Activated CD4-positive, alpha-beta memory T cell treated with anti-CD3 and anti-CD28 coated beads for 36 hours (primary cell): ENCODE measurements at places on chromosomes 3 and 15.

DNA sequence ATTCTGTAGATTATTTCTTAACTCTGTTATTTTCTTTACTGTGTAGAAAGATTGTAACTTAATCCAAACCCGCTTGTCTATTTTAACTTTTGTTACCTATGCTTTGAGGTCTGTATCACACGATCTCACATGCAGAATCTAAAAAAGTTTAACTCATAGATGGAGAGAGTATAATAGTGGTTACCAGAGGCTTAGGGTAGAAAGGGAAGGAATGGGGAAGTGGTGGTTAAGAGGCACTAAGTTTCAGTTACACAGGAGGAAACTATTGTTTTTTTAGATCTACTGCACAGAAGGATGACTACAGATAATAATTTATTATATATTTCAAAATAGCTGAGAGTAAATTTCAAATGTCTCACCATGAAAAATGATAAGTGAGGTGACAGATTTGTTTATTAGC, 515.2 kb downstream of the RSL24D1 start:
- no peak for DNase-seq

DNA sequence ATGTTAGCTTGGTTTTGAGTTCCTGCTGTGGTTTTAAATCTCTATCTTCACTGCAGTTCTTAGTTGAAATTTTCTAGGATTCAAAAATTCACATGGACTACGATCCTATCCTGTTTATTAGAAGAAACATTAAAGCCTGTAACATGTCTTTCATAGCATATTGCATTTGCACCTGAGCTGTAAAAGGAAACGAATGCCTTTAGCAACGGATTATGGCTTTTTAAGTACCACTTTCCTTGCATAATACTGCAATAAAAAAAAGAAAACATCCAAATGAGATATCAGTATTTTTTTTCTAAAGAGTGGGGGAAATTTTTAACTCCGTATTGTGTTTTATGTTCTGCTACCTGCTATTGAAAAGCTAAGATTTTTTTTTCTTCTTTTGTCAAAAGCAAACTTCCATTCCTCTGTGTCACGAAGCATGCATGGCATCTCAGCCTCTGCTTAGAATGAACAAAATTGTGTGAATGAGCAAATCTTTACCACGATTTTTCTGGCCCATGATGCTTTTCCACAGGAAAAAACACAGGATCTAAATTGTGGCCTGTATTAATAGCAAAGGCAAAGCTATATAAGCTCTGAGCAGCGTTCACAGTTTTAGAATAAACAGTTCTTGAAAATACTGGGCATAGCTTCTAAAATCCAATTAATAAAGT, 110.0 kb upstream of the CDIN1 start:
- no peak for DNase-seq

- DNase-seq, result no peak
Measured at GRCh38 chr15:85515212-85515611, 134.8 kb downstream of the AKAP13 start.

DNA sequence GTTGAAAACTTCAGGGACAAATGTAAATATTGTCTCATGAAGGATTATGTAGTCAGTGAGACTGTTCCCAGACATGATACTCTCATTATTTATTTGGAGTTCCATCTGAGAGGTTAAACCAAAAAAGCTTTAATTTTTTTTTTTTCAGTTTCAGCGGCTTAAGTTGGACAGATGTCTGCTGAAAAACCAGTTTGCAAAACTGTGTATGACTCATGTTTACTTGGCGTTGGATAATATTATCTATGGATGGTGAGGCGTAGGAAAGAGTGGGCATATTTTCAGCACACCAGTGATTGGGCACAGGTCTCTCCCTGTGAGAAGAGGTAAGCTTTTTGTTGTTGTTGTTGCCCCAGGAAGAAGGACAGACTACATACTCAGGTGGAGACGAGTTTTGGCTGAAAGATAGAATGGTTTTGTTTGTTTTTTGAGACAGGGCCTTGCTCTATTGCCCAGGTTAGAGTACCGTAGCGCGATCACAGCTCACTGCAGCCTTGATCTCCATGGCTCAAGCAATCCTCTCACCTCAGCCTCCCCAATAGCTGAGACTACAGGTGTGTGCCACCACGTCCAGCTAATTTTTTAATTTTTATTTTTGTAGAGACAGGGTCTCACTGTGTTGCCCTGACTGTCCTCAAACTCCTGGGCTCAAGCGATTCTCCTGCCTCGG, 16.4 kb upstream of the ANXA2 start:
- no peak for DNase-seq

DNA sequence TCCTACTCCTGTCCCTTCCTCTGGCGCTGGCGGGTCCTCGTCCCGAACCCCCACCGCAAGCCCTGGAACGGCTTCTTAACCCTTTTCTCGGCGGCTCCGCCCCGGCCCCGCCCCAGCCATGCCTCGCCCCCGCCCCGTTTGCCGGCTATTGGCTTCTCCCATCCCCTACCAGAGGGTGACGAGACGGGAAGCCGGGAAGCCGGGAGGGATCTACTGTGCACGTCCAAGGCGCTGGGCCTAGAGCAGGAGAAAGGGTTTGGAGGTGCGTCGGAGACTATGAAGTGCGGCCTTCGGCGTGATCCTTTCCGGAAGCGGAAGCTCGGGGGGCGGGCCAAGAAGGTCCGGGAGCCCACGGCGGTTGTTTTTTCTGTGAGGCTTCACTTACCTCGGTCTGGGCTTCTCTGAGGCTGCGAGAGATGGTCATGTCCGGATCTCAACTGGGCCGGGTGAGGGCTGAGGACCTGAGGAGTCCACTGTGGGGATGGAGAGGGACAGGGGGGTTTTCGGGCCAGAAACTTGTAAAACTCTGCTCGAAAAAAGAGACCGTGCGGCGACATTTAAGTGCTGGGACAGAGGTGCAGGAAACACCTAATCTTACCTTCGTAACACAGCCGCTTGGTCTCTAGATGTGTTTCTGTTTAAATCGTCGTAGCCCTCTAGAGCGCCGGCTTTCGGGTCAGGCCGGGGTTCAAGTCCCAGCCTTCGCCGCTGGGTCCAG, 21.4 kb downstream of the ROPN1B start:
- DNase-seq, result peak; percentile 74

DNA sequence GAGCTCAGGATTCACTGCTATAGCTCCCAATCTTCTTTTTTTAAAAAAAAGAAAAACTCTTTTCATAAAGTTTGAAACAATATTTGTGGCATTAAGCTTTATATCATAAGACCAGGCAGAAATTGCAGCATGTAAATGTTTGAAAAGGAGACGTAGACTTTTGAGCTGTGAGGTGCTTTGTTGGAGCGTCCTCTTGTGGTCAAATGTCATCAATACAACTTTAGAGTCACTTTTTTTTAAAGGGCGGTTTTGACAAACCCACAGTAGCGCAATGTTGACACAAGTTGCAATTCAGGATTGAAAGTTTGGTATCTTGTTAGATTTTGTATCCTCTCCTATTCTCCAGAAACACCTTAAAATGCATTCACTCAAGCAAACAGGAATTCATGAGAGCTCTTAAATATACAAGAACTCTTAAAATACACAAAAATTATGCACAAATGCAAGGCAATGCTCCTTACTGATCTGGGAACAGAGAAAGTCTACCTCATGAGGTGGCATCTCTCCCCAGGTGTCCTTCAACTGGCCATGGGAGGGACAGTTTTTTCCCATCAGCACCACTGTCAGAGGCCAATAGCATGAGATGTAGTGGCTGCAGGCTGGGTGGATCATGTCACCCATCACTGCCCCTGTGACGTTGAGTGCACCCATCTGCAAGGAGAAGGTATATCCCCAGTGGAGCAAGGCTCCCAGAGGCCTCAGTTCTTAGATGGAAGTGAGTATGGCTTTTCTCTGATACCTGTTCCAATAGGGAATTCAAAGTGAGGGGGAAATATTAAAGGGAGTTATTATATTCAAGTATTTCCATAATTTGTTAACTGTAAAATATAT, 70.7 kb downstream of the ANXA2 start:
- DNase-seq, result peak; percentile 23

DNA sequence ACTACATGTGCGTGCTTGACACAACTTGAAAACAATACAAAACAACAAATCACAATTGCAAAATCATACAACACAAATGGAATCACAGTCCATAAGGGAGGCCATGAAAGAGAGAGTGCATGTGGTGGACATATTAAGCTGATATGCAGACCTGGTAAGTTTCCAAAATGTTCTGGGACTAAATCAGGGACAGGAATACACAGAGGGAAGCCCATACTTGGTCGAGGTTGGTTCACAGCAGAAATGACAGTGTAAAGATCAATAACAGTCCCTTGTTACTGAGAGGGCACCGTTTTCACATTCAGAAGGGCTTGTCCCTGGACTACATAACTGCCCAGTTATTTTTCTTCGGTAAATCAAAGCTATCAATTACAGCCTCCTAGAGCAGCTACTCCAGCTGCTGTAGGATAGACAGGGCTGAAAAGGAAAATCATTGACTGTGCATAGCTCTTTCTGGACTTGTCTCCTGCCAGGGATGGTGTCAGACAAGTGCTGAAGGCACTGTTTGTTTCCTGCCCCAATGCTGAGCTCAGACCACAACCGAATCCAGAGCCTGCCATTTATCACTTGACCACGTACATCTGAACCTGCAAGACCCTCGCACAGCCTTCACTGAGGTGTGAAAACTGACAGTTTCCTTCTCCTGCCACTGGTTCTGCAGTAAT, 79.5 kb upstream of the KCNMB2 start:
- DNase-seq, result no peak

DNA sequence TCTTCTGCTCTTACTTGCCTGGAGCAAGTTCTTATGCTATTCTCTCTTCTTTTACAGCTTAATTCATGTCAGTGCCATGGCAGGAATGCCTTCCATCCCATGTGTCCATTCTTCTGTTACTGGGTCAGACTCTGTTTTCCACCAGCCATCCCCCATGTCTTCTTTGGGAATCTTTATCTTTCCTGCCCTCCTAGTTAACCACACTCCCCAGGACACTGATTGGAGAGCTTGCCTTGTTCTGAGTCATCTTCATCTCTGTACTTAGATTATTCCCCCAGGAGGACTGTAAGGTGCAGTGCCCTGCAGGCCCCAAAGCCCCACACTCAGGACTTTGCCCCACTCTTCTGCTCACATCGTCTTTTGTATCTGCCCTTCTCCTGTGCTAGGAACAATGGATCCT, 3.6 kb downstream of the ABHD17C start:
- DNase-seq, result no peak

GRCh38 chr3:60403866-60404265, 847.4 kb downstream of the FHIT start:
- DNase-seq, result no peak

DNA sequence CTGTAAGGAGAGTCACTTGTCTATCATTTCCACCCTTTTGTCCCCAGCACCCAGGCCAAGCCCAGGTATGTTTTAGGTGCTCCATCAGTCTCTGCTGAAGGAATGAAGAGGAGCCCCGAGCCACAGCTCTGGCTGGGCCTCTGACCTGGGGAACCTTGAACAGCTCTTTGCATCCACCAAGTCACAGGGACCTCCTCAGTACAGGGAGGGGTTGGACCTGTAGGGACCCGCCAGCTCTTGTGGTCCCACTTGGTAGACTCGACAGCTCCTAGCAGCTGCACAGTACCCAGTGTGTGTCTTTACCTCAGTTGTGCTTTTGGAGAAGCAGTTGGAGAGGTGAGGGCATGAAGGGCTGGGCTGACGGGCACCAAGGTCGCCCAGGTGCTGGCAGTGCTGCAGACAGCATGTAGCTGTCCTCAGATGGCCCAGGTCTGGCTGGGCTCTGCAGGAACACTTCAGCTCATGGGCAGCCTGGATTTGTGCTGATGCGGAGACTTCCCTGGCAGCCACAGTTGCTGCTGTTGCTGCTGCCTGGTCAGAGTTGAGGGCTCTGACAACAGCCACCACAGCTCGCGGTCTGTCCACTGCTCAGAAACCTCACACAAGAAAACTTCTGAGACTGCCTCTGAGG, 123.6 kb downstream of the CACNA1D start:
- DNase-seq, result no peak

GRCh38 chr15:52976516-52977075, 186.5 kb upstream of the ONECUT1 start:
- no peak for DNase-seq

DNA sequence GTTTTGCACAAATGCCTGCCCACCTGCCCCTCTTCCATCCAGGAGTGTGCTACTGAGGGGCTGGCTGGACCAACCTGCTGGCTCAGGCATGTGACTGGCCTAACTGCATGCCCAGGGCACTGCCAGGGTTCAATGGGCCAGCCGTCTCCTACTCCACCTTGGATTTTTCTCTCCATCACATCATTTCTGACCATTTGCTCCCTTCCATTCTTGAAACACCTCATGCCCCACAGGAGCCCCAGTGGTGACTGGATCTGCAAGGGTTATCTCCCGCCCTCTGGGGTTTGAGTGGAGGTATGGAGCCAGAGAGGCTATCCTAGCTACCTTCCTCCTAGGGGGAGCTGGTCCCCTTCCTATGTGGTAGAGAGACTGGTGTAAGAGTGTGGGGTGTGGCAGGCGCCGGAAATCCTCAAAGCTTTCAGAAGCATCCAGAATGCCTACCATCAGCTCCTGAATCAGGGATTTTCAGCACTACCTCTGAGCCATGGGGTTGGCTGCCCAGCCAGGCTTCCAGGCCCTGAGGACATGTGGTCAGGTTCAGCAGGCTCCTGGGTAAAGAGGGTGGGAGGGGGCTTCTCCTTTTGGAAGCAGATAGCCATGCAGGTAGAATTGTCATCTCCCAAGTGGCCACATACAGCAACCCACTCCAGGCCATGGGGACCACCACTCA, 2.9 kb upstream of the MANF start:
- no peak for DNase-seq

- DNase-seq, result peak; percentile 23
Measured at GRCh38 chr15:80026754-80027153, 32.7 kb upstream of the ZFAND6 start.

- DNase-seq, result no peak
Measured at GRCh38 chr3:96865605-96866004, 51.2 kb downstream of the EPHA6 start.

- no peak for DNase-seq
Measured at GRCh38 chr3:177430653-177431052, 233.4 kb upstream of the TBL1XR1 start.

DNA sequence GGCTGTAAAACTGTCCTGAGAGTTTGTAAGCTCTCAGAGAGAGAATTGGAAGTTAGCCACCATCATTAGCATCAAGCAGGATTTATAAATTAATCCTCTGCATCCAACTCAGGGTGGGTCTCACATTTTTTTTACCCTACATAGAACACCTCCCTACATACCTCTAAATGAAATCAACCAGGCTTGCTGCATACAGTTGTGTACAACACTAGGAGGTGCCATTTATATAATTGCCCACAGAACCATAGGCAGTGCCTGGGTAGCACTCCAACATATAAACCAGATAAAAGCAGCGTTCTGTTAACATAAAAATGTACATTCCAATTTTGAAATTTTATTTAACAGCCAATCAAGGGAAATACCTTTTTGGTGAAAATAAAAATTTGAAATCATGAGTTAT, 48.2 kb upstream of the SELENOK start:
- DNase-seq, result no peak

- DNase-seq, result peak; percentile 80
Measured at GRCh38 chr15:77907824-77908751, 169.4 kb downstream of the TBC1D2B start.
